ENCODE measurements at places on chromosomes 2 and 18. TPM values are rescaled to one million over a fixed set of nuclear protein-coding genes. Genes with fewer than 3 reads are reported as not detected.

The PLB1 gene
- total RNA-seq, result 2.1 TPM

The SERPINB4 gene
- total RNA-seq, result not detected

GRCh38 chr18:56329536-56329935 lies 308.9 kb downstream of the TXNL1 start:
- H3K4me1 ChIP-seq, result no peaks in the 10 kb centered on the region
- no peaks in the 10 kb centered on the region for H3K36me3 ChIP-seq
- no peaks in the 10 kb centered on the region for H3K27me3 ChIP-seq
- H3K4me3 ChIP-seq, result no peak overlapping the region
- no peak for DNase-seq

DNA sequence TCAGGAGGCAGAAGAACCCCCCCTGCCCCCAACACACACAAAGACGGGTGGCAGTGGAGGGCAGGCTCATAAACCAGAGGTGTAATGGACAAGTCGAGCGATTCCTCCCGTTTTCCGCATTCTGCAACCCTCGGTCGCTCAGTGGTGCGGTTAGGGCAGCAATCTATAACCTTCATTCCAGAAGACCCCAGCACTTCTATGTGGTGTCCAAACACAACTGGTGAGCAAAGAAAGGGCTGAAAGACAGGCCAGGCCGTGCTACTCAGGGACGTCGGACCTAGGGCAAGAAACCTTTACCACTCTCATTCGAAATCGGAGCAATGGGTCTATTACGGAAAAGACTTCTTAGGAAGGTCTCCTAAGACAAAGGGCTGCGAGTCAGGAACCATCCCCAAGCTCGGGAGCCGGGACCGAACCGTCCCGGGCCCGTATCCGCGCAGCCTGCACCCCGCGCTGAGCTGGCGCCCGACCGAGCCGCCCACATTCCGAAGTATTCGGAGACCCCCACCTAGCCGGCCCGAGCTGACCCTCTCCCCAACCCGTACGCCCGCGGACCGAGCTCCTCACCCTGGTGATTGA lies 568 bp downstream of the ARL5A start:
- no peaks in the 10 kb centered on the region for H3K27me3 ChIP-seq
- no peaks in the 10 kb centered on the region for H3K36me3 ChIP-seq
- no peak for DNase-seq
- peak overlapping the region; percentile 95 for H3K4me3 ChIP-seq
- peak overlapping the region; percentile 94 for H3K27ac ChIP-seq

- H3K4me3 ChIP-seq, result peak overlapping the region; percentile 5
- H3K4me1 ChIP-seq, result peaks cover 100% of the 10 kb centered on the region
- peak; percentile 70 for DNase-seq
These were observed 27.7 kb downstream of the SH3BP4 start for GRCh38 chr2:234979204-234980167.
